ENCODE measurements at places on chromosomes 3 and 15.

DNA sequence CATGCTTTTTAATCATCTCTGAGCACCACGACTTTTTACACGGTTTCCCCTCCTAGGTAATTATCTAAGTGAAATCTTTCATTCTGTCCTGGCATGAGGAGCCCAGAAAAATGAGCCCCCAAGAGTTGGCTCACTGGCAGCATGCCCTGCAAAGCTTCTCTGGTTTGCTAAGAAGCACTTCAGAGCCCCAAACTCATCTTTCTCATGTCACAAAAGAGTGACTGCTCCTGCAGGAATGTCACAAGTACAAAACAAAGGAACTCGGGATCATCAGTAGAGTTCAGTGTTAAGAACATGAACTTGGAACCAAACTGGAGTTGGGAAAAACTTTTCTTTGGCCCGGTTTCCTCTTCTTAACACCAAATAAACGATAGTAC, 123.9 kb downstream of the FOXB1 start:
- no peak for DNase-seq

GRCh38 chr3:136559896-136560295, 192.3 kb downstream of the STAG1 start:
- DNase-seq, result no peak

GRCh38 chr15:31268108-31268501, 58.5 kb upstream of the KLF13 start:
- no peak for DNase-seq

DNA sequence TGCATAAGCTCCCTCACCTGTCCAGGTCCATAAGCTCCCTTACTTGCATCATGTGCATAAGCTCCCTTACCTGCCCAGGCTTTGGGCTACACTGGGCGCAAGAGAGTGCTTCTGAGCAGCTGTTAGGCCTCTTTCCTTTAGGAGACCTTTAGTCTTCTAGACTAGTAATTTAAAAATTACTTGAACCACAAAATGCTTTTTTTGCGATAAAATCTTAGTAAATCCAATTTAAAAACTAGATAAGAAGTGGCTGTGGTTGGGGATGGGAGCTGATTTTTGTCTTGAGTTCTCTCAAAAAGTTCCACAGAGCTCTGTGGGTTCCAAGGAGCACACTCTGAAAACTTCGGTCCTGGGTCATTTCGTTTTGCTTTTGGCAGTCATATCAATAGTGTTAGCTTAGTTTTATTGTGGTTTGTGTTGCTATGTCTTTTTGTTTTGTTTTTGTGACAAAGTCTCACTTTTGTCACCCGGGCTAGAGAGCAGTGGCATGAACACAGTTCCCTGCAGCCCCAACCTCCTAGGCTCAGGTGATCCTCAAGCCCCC, 6.7 kb downstream of the CEMIP start:
- DNase-seq, result no peak

DNA sequence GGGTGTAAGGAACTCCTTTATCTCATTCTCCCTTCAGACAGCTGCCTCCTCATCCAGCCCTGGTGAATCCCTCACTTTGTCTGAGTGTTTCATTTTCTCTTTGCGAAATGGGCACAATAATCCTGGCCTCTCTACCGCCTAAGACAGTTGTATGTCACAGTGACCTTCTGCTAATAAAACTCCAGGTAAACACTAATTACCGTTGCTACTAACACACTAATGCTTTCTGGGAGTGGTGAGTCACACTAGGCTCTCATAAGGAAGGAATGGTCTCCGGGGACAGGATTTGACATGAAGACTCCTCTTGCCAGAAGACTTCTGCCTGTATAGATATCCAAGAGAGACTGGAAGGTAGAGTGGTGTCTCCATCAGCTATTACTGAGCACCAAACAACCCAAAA, 71.7 kb upstream of the SNRK start:
- DNase-seq, result no peak

DNA sequence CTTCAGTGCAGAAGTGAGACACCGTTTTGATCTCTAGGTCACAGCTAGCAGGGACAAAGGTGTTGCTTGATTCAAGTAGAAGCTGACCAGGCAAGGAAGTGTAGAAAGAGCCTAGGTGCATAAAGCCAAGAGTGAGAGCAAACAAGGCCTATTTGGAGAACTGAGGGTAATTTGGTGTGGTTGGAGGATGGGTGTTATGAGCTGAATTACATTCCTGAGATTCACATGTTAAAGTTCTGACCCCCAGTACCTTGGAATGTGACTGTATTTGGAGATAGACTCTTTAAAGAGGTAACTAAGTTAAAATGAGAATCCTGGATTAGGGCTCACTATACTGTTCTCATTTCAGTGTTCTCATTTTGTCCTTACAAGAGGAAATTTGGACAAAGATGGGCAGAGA, 191.3 kb downstream of the ZMAT3 start:
- DNase-seq, result no peak

GRCh38 chr3:15264486-15264885, 58.4 kb downstream of the CAPN7 start:
- no peak for DNase-seq

- no peak for DNase-seq
These were observed 15.2 kb downstream of the PLA2G4F start for GRCh38 chr15:42141246-42141645.
